ENCODE measurements at places on chromosomes 5 and 9.

DNA sequence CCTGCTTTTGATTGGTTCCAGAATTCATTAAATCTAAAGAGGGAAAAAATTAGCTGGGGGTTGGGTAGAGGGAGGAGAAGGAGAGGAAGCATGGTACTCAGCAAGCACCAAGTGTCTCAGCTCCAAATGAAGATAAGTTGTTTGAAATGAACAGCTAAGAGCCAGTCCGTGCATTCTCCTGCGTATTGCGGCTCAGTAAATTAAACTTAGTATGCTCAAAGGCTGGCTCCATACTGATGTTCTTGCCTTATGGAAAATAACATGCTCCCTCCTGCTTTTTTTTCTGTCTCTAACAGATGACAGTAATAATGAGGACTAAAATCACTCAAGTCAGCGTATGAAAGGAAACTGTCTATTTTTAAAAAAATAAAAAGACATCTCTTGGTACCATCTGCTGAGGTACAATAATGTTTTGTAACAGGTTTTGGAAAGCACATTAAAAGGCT lies 161.0 kb downstream of the SPATA31D1 start:
- no peak for DNase-seq

GRCh38 chr5:120806202-120806601 lies 342.1 kb downstream of the PRR16 start:
- no peak for DNase-seq

GRCh38 chr5:157069949-157070348 lies 11.0 kb upstream of the HAVCR1 start:
- DNase-seq, result no peak

- DNase-seq, result no peak
Measured at GRCh38 chr9:109477258-109478050, 20.7 kb downstream of the PTPN3 start.

DNA sequence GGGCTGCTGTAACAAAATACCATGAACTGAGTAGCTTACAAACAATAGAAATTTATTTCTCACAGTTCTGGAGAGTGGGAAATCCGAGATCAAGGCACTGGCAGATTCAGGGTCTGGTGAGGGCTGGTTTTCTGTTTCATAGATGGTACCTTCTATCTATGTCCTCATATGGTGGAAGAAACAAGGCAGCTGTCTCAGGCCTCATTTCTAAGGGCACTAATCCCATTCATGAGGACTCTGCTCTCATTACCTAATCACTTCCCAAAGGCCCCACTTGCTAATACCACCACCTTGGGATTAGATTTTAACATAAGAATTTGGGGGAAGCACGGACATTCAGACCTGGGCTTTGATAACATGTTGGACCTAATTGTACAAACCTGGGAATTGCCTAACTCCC lies 13.5 kb downstream of the RFESD start:
- DNase-seq, result no peak

GRCh38 chr9:101578378-101578777 lies 16.4 kb downstream of the PPP3R2 start:
- DNase-seq, result no peak

DNA sequence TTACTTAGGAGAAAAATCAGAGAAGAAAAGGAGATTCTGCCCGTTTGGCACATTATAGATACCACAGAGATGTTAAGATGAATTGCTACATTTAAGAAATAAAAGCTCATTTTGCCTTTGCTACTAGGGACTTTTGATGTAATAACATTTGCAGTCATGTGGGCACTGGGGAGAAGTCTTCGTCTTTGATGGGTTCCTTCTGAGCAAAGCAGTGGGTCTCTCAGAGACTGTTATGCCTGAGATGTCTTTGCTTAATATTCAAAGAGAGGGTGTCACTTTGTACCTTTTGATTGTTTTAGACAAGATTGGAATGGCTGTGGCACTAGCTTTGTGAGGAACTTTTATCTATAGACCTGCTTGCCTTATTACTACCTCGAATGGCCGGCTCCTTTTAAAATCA lies 25.0 kb downstream of the SLC25A25 start:
- DNase-seq, result no peak

DNA sequence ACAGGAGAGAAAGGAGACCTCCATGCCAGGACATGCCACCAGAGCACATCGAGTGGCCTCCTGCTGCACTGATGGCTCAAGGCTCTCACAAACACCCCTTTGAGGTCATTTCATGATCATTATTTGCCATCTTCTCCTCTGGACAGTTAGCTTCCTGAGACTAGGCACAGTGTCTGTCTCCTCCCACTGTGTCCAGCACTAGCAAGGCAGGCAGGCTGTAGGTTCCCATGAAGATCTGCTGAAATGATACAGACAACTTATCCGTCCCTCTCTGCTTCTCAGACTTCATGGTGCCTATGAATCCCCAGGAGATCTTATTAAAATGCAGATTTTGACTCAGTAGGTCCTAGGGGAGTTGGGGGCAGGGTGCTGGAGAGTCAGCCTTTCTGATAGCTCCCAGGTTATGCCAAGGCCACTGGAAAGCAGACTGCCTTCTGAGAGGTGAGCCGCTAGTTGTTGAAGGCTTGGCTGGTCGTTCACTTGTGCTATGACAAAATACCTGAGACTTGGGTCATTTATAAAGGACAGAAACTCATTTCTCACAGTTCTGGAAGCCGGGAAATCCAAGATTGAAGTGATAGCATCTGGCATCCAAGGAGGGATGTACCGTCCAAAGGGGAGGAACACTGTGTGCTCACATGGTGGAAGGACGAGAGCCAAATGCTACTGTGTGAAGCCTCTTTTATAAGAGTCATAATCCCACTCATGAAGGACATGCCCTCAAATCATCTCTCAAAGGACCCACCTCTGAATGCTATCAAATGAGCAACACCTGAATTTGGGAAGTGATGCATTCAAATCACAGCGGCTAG lies 183.4 kb downstream of the SPOCK1 start:
- no peak for DNase-seq

DNA sequence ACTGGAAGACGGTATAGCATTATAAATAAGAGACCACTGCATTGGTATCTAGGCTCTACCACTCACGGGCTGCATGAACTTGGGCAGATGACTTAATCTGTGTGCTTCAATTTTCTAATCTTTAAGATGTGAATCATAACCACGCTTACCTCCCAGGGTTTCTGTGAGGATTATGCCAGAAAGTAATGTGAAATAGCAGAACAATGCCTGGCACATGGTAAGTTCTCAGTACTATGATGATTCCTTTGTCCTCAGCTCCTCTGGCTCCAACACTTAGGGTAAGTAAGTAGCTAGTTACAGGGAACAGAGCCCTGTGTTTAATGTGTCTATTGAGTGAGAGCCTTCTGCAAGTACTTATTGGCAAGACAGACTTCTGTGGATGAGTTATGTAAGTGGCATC lies 31.1 kb downstream of the POU4F3 start:
- peak; percentile 53 for DNase-seq

DNA sequence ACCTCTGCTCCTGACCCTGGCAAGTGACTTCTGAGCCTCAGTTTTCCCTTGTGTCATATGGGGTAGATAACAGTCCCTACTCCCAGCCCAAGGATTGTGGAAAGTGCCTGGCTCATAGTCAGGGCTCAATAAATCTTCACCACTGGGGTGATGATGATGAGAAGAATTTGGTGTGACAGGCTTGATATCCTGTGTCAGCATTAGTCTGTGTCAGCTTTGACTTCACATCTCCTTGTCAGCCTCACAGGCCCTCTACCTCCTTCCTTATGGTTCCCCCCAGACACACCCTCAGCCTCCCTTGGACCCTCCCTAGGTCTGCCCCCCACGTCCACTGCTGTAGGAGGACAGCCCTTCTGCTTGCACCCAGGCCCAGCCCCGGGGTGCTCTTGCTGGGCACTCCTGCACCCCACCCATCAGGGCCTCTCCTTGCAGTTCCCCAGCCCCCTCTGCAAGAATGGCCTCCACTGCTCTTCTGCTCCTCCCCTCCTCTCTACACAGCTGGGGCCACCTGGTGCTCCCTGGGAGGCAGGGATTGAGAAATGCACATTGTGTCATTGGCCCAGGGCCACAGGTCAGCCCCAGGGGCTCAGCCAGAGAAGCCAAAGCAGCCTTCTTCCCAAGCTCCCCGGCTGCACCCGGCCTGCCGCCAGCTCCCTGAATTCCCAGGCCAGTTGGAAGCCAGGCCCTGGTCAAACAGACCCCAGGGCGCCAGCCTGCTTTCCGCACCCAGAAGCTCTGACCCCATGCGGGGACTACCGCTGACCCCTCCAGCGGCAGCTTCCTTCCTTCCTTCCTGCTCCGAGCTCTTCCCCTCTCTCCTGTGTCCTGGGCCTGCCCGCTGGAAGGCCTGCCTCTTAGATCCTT lies 7.7 kb downstream of the FGFR4 start:
- no peak for DNase-seq

DNA sequence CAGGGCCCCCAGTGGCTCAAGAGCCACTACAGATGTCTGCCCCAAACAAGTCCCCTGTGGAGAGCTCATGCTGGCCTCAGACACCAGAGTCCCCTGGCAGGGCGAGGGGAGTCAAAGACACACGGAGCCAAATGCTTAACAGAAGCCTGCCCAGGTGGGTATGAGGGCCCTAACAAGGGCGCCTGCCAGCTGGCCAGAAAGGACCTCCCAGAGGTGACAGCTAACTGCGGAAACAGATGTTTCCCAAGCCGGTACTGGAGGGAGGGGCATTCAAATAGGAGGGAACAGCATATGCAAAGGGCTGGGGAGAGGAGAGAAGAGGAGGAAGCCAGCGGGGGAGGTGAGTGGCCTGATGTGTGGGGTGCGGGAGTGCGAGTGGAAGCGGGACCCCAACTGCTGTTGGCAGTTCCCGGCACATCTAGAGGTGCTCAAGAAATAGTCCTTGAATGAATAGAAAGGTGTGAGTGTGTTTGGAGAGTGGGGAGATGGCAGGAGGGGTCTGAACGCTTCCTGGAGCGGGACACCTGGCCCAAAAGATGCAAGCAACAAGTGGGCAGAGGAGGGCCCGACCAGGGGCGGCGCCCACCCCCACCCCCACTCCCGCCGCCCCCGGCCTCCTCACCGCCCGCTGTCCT lies 824 bp downstream of the MXD3 start:
- no peak for DNase-seq

- no peak for DNase-seq
Measured at GRCh38 chr9:33820231-33820745, 3.3 kb downstream of the UBE2R2 start.

GRCh38 chr5:61229416-61229815 lies 67.1 kb upstream of the SMIM15 start:
- DNase-seq, result peak; percentile 6

- no peak for DNase-seq
Measured at GRCh38 chr5:160620401-160620800, 198.7 kb downstream of the PTTG1 start.

DNA sequence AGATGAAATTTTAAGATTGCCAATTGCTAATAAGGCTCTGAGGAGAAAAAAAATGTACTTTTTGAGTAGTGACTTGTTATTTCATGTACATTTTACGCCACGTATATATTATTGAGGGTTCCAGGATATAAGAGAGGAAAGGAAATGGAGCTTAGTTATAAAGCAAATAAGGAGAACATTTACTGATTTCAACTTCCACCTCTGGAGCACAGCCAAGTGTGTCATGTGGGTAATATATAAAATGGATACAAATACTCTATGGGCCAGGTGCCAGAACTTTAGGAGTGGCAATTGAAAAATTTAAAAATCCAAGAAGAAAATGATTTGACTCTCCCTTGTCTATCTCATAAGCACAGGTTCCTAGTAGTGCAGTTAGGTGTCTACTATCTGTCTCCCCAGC lies 45.0 kb upstream of the VLDLR start:
- DNase-seq, result no peak

DNA sequence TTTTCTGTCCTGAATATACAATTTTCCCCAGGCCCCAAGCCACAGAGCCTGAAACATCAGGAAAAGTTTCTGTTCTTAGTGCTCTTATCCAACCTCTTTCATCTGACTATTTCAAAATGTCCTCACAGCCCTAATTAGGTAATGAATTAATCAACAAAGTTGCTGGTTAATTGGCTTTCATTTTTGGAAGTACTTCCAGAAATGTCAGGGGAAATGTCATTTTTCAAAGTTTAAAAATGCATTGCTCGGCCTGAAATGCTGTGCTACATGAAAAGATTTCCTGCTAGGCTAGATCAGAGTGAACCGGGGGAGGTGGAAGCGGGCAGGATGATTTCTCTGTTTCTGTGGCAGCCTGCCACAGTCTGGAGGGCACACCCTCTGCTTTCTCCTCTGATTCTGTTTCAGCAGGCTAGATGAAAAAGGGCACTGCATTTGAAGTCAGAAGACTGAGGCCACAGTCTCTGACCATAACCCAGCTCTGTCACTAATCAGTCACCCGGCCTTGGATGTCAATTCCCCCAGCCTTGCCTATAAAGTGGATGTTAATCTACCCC lies 55.9 kb upstream of the BARX1 start:
- peak; percentile 59 for DNase-seq

- no peak for DNase-seq
Measured at GRCh38 chr5:102766295-102767090, 11.4 kb downstream of the PAM start.

- peak; percentile 66 for DNase-seq
Measured at GRCh38 chr9:99822109-99822805, 572 bp downstream of the NR4A3 start.

GRCh38 chr5:123208668-123209501 lies 119.8 kb downstream of the PRDM6 start:
- DNase-seq, result no peak

GRCh38 chr5:149982505-149982904 lies 17.9 kb downstream of the TIGD6 start:
- DNase-seq, result no peak

DNA sequence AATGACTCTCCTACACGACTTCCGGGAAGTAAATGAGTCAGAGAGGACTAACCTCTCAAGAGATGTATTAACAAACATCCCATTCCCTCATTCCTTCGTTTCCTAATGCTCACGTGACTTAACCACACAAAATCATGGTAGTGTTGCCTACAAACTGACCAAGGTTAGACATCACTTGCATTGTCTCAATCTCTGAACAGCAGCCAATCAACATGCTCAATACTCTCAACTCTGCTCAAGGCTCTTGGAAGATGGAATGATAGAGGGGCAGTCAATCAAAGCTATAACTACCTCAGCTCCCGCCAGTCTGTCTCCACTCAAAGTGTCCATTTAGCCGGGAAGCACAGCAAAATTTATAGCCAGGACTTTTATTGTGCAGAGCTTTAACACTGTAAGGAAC lies 143.8 kb upstream of the PIK3R1 start:
- DNase-seq, result no peak

DNA sequence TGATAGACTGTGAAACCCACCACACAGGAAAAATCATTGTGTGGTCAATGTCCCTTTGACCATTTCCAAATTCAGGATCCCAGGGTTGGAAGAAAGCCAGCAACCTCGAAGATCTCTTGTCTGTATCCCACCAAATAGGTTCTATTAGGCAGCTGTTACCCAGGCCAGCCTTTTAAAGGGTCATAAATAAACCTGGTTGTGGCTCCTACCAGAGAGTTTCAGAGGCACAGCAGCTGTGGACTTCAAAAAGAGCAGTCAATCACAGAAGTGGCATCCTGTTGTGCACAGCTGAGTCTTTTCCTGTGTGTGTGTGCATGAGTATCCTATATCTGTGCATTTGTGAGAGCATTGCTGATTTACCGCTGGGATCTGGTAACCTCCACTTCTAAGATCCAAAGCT lies 23.7 kb upstream of the OR2S2 start:
- no peak for DNase-seq

Measured in H54 (cell line).